NCI-H748 treated with DMSO at 0.1 percent for 48 hours (cell line): ENCODE measurements at places on chromosomes 11 and 22.

DNA sequence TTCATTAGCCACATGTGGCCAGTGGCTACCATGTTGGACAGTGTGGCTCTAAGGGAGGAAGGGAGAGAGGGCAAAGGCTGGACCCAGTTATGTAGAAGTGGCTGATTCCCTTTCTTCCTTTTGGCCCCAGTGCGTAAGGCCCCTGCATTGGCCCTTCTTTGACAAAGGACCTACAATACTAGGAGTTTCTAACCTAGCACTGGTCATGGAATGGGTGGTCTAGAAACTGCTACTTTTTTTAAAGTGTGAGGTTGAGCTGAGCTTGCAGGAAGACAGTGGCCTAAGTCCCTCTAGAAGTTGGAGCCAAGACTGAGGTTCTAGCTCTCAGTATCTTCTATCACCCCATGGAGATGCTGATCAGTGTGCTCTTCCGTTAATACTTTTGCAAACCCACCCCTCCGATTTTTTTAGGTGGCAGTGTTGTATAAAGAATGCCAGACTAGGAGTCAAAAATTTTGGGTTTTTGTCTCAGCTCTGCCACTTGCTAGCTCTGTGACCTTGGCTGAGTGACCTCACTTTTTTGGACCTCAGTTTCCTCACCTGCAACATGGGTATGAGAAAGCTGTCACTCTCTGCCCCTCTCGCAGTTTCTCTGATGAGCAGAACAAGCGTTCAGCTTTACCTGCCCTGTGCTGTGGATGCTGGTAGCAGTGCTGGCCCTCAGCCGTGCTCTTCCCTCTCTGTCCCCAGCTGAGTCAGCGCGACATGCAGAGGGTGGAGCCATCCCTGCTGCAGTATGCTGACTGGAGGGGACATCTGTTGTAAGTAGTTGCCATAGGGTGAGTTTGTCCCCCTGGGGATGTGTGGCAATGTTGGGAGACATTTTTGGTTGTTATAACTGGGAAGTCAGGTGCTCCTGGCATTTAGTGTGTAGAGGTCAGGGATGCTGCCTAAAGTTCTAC, 6.9 kb downstream of the ACCS start:
- no peak for DNase-seq

- DNase-seq, result no peak
These were observed 77.9 kb downstream of the FBXO7 start for GRCh38 chr22:32552521-32552920.

GRCh38 chr22:39534591-39535356, 2.2 kb upstream of the RPS19BP1 start:
- DNase-seq, result peak; percentile 16

DNA sequence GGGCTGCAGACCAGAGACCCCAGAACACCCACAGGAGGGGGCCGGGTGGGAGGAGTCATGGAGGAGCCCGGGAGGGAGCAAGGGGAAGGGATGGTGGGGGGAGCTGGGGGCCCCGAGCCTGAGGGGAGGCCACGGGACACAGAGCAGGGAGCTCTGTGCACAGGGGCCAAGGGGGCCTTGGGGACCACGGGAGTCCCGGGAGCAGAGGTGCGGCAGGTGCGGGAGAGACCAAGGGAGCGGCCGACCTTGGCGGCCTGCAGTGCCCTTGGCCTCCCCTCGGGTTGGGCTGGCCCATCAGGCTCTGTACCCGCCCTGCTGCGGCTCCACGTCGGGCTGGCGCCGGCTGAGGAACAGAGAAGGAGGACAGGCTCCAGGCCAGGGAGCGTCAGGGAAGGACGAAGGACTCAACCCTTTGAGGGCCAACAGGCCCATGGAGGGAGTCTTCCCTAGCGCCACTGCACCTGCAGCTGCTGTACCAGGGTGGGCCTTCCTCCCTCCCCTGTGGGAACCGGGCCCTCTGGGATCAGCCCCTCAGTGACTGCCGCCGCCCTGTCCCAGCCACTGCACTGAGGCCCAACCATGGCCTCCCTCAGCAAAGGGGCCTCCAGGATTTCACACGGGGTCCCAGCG, 17.8 kb upstream of the BRSK2 start:
- DNase-seq, result no peak

- DNase-seq, result no peak
These were observed 5.0 kb upstream of the OR52E6 start for GRCh38 chr11:5846701-5847100.

GRCh38 chr11:1344056-1344635, 34.7 kb upstream of the TOLLIP start:
- DNase-seq, result no peak

DNA sequence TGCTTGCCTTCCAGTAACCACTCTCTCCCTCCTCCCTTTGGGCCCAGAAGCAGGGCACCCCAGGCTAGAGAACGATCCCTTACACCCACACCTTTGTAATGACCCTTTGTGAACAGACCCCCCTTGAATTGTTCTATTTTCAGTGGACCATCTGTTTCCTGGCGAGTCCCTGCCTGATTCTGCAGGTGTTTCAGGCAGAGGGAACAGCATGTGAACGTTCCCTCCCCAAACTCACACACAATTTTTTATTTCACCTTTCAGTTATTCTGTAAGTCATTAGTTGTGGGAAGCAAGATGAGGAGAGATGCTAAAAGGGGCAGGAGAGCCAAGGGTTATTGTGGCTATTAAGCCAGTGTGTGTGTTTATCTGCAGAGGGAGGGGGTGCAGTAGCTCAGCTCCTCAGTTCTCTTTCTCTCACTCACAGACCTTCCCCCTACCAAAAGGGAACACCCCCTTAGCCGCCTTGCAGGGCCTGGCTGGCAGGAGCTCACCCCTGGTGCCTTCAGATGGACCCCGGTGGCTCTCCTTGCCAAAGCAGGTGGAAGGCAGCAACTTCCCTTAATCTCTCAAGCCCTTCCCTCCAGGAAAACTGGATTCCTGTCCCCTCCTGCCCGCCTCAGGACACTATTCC, 64.8 kb upstream of the SPON1 start:
- no peak for DNase-seq

DNA sequence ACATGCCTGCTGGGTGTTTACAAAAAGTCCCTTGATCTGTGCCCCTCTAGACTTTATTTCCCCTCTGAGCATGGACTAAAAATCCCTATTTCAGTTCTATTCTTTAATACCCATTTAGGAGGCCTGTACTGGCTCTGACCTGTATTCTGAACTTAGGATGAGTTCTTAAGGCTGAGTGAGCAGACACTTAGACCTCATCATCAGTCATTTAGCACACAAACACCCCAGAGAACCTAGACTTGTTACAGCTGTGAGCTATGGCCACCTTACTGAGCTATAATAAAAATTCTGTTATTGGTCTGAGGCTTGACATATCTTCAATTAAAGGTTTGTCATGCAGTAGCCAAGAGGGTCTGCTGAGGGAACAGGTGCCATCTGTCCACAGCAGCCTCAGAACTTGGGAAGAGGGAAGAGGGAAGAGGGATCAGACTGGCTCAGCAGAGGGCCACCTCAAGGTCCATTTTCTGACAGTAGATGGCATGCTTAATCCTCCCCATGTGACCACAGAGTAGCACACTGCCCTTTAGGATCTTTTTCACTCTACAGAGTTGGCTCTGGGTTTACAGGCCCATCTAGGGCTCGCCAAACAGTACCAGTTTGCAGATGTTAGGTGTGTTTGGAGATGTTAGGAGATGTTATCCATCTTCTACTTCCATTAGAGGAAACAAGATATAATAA, 30.2 kb upstream of the RRM1 start:
- no peak for DNase-seq

DNA sequence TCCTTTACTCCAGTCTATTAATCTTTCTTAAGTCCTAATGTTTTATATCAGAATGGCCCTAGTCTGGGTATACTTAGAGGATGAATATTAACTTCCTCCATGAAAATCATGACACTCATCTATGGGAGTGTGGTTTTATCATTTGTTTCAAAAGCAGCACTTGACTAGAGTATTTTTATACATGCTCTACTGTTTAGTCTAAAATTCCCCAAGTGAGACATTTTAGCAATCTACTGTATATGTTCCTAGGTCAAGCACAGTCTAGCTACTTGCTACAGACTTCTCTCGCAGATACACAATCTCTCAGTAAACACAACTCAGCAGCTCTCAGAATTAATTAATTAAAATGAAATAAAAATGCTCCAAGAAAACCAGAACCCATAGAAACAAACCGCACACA, 2.9 kb upstream of the HBB start:
- no peak for DNase-seq

DNA sequence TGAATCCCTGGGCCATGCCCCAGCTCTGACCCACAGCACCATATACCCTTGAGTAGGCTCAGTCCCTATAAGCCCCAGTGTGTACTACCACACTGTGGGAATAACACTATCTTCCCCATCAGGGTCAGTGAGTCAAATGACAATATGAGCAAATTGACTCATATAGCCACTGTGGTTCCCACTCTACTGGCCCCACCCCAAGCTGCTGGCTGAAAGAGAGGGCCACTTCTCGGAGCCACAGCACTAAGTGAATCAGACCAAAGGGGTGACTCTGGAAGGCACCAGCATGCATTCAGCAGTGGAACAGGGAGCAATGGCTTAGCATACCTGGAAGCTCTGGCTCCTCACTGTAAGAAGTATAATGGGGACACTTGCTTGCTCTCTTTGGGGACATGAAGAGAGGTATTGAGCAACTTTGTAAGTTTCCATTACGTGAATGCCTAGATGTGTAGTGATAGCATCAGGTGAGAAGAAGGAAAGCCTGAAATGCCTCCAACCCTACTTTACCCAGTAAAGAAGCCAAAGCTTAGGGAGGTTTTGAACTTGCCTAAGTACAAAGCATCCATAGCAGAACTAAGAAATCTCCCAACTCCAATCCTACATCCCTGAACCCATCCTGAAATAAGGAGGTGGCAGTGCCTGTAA, 13.5 kb downstream of the CD59 start:
- no peak for DNase-seq

DNA sequence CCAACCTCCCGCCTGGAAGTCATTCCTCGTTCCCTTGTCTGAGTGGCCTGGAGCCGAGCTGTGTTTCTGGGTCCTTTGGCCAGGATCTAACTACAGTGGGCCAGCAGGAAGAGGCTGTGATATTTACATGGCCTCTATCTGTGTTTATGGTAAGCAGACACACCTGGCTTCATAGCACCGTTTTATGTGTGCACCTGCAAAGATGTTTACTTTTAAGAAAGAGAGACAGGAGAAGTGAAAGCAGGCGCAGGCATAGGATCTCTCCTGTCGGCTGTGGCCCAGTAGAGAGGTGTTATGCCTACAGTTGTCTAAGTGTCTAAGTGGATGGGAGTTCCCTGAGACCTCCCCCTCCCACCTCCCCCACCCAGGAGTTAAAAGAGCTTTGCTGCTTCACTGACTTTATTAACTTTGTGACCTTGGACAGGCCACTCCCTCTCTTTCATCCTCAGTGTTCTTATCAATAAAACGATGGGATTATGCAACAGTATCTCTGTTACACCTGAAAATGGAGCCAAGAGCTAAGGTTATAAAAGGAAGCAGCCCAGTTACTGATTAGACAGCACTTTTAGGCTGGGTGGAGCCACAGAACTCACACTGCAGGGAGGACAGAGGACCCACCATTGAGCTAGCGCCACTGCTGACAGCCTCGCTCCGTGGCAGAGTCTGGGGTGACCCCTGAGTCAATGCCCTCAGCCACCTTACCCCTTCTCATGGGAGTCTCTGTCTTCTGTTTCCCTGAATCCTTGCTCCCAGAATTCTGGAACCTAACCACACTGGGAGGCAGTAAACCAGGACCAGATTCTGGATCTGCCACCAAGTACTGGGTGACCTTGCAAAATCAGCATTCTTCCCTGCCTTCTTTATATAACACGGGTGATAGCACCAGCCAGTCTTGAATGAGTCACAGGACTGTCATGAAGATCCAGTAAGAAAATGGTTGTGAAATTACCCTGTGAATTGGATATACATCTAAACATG, 22.0 kb downstream of the ST14 start:
- peak; percentile 82 for DNase-seq

DNA sequence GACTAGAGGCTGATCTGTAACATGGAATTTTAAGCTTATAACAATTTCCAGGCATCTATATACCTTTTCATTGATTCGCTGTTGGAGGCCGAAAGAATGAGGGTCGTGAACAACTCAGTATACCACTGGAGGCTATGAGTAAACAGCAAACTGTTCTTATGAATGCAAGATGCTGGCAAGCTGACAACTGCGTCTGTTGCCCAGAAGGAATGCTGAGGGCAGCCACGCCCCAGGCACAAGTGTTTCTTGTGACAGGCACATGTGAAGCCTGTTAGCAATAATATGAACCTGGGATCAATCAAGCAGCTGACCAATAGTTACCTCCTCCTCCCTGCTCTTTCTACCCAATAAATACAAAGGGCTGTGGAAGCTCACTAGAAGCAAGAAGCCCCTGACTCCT, 15.3 kb downstream of the RTCB start:
- DNase-seq, result no peak

DNA sequence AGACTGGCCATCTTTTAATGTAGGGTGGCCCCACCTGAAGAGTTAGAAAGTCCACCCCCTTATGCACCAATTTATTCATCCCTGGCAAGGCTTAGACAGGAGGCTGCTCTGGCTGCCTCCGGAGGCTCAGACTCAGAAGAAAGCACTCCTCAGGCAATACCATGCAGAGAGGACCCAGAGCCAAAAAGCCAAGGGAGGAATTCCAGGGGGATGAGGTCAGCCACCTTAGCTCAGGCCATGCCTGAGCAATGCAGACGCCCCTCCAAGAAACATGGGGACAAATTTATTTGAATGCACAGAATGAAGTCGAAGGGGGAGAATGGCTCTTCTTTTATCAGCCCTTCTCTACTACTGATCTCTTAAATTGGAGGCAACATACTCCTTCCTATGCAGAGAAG, 39.7 kb upstream of the GLYAT start:
- no peak for DNase-seq

GRCh38 chr11:113142508-113142907, 171.9 kb upstream of the TTC12 start:
- no peak for DNase-seq

GRCh38 chr11:95908826-95909225, 15.1 kb downstream of the MTMR2 start:
- DNase-seq, result no peak

DNA sequence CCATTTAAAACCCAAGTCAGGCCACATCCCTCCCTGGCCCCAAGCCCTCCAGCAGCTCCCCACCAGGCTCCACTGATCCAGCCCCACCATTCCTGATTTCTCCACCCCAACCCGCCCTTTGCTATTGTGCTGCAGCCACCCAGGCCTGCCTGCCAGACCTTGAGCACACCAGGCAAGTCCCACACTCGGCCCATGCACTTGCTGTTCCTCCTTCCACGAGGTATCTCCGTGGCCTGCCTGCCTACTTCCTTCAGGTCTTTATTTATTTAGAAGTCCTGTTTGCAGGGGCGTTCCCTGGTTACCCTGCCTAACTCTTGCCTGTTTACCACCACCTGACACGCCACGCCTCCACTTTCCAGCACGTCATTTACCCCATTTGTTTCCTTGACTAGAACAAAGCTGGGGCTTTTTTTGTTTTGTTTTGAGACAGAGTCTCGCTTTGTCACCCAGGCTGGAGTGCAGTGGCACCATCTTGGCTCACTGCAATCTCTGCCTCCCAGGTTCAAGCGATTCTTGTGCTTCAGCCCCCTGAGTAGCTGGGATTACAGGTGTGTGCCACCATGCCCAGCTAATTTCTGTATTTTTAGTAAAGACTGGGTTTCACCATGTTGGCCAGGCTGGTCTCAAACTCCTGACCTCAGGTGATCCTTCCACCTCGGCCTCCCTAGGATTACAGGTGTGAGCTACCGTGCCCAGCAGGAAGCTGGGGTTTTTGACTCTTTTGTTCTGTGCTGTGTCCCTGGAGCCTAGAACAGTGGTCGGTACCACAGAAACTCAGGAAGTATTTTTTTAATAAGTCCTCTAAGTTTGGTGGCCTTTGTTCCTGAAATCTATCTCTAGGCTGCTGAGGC, 6.7 kb downstream of the CENPM start:
- no peak for DNase-seq
